Osteocyte (in vitro differentiated cells): ENCODE measurements at places on chromosomes 3 and 15.

DNA sequence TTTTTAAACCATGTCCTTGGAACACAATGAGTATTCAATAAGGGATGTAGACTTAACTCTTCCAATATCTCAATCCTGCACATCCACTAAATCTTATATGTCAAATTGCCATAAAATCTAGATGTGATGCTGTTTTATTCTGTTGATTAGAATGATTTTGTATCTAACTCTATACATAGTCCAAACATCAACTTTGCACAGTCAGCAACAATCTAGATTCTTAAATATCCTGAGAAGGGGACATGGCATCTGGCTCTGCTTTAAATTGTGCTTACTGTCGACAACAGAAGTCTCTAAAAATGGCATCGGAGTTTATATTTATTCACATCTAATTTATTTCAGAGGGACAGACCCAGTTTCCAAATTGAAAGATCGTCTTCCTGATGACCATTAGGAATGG, 276.2 kb downstream of the GAP43 start:
- DNase-seq: no peak

DNA sequence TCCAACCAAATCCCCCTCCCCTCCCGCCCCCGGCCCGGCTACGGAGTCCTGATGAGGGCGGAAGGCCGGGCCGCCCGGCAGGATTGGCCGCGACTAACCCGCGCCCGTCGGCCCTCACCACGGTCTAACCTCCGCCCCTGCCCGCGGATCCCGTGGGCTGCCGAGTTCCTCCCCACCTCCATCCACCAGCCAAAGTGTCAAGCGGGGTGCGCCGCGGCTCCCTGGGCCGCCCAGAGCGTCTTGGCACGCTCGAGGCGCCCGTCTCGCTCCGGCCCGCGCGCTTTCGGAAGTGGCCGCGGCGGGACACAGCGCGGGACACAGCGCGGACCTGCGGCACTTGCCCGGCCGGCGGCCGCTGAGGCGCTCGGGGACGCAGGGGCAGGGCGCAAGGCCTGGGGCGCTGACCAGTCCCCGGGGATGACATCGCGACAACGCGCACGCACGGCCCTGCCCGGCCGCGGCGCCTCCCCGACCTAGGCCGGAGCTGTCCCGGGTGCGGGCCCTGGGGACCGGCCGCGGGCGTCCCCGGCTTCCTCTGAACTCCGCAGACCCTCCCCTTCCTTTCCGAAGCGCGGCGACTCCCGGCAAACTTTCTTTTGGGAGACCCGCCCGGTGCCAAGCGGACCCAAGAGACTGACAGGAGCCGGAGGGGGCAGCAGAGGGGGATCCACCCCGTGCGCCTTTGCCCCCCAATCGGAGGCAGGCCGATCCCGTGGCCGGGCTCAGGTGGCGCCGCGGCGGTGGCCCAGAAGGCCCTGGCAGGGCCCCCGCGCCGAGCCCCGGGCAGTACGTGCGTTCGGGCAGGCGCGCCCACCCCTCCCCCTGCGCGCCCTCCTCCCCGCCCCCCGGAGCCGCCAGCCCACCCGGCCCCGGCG, 112.8 kb upstream of the ICE2 start:
- DNase-seq: peak; percentile 86

DNA sequence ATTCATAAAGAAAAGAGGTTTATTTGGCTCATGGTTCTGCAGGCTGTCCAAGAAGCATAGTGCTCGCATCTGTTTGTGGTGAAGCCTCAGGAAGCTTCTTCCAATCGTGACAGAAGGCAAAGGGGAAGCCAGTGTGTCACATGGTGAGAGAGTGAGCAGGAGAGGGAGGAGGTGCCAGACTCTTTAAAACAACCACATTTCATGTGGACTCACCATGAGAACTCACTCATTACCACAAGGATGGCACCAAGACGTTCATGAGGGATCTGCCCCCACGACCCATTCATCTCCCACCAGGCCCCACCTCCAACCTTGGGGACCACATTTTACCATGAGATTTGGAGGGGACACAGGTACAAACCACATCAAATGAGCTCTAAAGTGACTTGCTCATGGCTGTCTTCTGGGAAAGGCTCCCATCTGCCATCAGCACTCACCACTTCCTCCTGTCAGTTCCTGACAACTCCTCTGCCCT, 327.3 kb upstream of the TLE3 start:
- no peak for DNase-seq

- no peak for DNase-seq
Observed at GRCh38 chr15:89123181-89123525, 34.9 kb downstream of the ABHD2 start.

GRCh38 chr3:8482960-8483665, 18.5 kb upstream of the LMCD1 start:
- peak; percentile 86 for DNase-seq

GRCh38 chr3:123344175-123344906, 104.5 kb downstream of the ADCY5 start:
- no peak for DNase-seq

GRCh38 chr3:41267975-41268640, 68.8 kb downstream of the CTNNB1 start:
- no peak for DNase-seq

- no peak for DNase-seq
Observed at GRCh38 chr3:99686955-99687612, 48.7 kb downstream of the COL8A1 start.

GRCh38 chr3:28576614-28577200, 228.1 kb upstream of the AZI2 start:
- no peak for DNase-seq

DNA sequence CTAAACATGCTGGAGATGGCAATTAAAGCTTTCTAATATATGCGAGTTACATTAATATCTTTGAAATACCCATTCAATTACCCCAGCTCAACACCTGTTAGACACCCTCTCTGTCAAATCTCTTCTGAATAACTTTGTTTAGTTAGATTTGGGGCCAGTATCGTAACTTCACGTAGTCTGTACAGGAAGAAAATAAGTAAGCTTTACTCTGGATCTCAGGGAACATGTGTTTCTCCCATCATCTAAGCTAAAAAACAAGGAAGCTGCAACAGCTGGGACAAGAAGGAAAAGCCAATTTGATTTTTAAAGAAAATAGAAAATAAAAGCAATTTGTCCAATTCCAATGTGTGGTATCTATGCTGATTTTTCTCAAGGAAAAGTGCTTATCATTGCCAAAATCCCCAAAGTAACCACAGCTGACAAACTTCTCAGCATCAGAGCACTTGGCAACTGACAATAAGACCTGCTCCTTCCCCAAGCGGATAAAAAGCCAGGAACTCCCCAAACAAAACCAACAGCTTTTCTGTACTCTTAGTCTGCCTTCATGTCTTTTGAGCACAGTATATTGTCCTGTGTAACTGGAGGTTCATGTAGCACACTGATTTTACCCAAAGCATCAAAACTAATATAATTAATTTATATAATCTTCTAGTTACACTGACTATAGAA, 279.1 kb downstream of the ZBTB20 start:
- no peak for DNase-seq

DNA sequence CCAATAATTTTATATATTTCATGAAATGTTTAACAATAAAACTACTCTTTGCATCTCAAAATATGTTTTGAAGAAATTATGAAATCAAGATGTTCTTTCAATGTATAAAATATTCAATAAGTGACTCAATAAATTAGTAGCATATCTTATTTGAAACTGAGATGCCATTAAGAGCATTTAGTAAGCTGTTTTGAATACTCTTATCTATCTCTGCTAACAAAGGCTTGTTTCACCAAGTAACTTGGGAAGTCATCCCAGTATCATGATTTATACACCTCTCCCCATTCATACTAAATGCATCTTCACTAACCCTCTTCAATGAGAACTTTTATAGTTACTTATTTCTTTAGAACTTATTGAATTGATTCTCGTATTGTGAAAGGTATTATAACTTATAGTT, 43.1 kb downstream of the TNIK start:
- DNase-seq: no peak

- DNase-seq: no peak
Observed at GRCh38 chr15:47786371-47786770, 69.1 kb downstream of the SEMA6D start.

DNA sequence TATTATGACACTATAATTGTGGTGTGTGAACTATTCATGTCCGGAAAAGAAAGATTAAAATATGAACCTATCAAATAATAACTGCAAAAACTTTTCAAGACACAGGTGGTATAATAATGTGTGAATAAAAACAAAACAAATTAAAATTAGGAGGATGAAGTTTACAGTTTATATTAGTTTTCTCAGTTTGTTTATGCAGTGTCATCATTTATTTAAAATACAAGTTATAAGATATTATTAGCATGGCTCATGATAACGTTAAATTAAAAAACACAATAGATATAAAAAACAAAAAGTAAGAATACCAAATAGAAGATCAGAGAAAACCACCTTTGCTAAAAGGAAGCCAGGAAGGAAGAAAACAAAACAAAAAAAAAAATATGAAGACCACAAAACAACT, 963.8 kb upstream of the ALCAM start:
- no peak for DNase-seq

- DNase-seq: no peak
Observed at GRCh38 chr3:161969867-161970266, 473.3 kb downstream of the OTOL1 start.

DNA sequence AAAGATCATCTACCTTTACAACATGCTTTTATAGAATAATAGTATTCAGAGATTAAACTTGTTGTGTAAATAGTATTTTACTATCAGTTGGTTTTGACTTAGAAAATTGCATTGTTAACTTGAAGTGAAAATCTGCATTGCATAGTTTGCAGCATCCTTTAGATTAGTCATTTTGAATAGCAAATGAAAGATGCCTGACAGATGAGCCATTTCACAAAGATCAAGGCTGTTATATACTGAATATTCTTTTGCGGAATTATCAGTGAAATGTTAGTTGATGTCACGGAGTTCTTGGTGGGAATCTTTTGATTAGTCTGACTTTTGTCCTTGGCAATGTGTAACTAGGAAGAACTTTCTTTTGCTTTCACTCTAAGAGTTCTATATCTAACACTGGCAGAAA, 24.5 kb downstream of the RSRC1 start:
- no peak for DNase-seq

GRCh38 chr3:53800041-53800906, 45.9 kb downstream of the CHDH start:
- no peak for DNase-seq

GRCh38 chr3:8838234-8838633, 68.8 kb upstream of the OXTR start:
- DNase-seq: peak; percentile 59

- DNase-seq: no peak
Observed at GRCh38 chr3:54793171-54793570, 134.7 kb downstream of the LRTM1 start.

DNA sequence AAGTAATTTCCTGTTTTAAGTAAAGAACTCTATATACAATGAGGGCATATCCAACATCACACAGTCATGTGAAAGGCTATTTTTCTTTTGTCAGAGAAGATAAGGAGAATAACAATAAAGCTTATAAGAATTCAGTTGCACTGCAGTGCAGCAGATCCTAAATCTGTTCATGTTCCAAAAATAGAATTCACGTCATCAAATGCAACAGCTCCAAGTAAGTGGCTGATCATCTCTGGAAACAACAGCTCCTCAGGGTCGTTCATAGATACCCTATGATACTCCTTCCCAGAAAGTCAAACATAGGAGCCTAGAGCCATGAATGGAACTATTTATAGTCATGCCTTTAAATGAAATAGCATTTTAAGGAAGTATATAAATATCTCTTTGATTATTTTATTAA, 100.2 kb downstream of the FMN1 start:
- no peak for DNase-seq

DNA sequence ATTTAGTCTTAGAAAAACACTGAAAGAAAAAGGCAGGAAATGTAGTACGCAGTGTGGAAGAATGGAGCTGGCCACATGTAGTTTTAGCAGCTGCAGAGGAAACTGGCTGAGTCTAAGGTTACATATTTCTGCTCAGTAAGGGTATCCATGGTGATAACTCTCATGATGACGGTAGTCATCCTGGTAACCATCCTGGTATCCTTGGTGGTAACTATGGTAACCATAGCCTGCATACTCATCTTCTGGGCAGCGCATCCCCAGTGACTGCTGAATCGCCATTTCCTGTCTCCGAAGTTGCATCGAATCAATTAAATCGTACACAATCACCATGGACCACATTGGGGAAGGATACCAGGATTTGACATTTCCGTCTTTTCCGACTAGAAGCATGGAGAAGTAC, 35.7 kb downstream of the CCDC80 start:
- DNase-seq: no peak

DNA sequence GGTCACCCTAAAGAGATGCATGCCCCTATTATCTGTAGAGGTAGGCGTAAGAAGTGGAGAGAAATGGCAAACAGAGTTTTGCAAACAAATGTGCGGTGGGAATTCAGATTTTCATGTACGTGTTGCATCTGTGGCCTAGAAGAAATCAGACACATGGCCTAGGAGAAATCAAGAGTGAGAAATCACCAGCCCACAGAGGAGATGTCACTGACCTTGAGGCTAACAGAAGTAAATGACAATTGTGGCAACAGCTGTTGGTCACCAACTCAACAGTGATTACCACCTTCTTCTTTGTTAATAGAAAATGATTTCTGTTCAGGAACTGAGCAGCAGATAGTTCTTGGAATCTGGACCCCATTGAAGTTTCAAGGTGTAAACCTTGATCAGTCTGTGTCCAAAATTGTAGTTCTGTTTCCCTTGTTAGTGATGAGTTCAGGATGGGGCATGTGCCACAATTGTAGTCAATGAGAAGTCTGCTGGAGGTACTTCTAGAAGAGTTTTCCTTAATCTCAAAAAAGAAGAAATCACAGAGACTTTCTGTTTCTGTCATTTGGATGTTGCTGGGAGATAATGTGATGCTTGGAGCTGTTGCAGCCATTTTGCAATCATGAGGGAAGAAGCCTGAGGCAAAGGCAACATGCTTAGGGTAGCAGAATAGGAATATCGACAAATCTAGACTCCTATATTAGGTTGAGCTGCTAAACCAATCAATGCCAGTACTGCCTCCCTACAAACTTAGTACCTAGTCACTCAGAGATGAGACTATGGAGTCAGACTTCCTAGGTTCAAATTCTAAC, 34.3 kb upstream of the RFTN1 start:
- DNase-seq: no peak

GRCh38 chr3:30075514-30075913, 530.9 kb upstream of the TGFBR2 start:
- no peak for DNase-seq

DNA sequence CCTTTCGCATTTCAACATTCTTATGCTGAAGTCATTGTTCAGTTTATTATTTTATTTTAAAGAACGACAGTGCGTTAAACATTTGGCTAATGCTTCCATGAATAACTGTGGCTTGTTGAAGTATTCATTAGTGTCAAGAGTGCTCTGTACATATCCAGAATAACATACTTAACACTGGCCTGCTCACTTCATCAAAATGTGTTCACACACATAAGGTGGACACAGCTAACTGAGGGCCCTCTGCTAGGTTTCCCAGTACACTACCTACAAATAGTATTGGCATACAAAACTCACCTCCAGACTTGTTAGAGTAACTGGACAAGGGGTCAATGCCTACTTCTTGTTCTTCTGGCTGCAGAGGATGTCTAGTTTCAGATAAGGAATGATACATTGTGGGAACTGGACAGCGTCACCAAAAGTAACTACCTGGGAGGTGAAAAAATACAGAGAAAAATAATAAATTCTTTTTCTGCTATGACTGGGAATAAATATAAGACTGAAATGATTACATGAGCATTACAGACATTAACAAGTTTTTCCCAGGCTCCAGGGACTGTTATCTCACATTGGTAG, 234.2 kb downstream of the TBC1D5 start:
- no peak for DNase-seq
